Activated B cell treated with CpG ODN at 0.5 μM for 24 hours (primary cell): ENCODE measurements at places on chromosomes 16 and 17. TPM values are rescaled to one million over a fixed set of nuclear protein-coding genes. Genes with fewer than 3 reads are reported as not detected.

DNA sequence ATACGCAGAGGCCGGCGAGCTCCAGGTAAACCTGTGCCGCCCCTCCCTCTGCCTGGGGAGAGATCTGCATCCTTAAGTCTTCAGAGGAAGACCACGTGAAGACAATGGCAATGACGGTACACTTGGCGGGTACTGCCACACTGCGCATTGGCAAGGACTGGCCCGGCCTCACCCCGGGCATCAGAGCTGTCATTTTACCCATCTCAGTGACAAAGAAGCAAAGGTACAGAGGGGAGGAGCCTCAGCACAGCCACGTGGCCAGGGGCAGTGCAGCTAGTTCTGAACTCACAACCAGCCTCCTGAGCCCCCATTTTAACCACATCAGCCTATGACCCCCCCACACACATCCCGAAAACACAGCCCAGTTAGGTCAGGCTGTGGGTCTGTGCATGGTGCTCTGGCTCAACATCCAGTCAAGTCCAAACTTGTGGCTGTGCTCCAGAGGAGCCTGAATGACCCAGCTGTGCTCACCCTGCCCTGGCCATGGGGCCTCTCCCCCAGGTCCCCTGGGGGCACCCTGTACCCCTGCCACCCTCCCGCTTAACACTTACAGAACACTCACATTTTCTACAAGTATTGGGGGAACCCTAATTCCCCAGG is 80.6 kb downstream of the C16orf95 start:
- DNase-seq: no peak

PCTP gene
- total RNA-seq: 8.0 and 9.0 TPM in 2 replicates

- no peak for DNase-seq
Observed at GRCh38 chr17:4050971-4051370, 86.7 kb upstream of the ATP2A3 start.

MT1A gene
- total RNA-seq: not detected in 2 replicates
